ENCODE measurements at places on chromosomes 16 and 17.

- no peak for DNase-seq
These were observed 4.6 kb downstream of the BCO1 start for GRCh38 chr16:81242977-81243618.

DNA sequence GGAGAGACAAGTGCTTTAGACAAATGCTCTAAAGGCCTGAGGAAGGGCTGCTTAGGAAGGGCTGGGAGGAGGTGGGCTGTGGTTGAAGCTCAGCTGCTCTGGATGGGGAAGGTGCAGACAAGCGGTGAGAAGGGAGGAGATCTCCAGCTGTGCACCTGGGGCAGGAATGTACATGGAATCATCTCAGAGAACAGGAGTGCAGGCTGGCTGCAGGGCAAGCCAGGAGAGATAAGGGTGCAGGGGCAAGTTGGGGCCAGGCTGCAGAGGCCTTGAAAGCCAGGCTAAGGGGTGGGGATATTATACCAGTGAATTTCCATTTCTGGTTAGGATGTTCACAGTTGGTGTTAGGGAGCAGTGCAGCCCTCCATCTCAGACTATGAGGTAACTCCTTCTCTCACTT, 4.2 kb downstream of the SLC6A2 start:
- DNase-seq: no peak

DNA sequence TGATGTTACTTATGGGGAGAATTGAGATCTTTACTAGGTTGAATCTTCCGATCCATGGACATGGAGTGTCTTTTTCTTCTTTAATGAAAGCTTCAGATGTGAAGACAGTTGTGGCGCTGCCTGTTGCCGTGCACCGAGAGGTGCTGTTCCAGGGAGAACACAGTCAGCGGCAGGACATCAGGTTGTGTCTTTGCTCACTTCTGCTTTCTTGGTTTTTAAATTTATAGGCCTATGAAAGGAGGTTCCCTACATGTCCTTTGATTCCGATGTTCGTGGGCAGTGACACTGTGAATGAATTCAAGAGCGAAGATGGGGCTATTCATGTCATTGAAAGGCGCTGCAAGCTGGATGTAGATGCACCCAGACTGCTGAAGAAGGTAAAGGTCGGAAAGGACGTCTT, 49.8 kb downstream of the SEC14L1 start:
- DNase-seq: no peak

GRCh38 chr17:56367366-56367765, 214.1 kb downstream of the ANKFN1 start:
- DNase-seq: no peak

GRCh38 chr17:55427587-55427882, 5.9 kb upstream of the MMD start:
- no peak for DNase-seq

GRCh38 chr17:82765371-82765770, 13.5 kb downstream of the TBCD start:
- DNase-seq: no peak

- DNase-seq: no peak
These were observed 22.8 kb downstream of the ABCC1 start for GRCh38 chr16:15972046-15972868.
